ENCODE measurements at places on chromosomes 12 and 14.

DNA sequence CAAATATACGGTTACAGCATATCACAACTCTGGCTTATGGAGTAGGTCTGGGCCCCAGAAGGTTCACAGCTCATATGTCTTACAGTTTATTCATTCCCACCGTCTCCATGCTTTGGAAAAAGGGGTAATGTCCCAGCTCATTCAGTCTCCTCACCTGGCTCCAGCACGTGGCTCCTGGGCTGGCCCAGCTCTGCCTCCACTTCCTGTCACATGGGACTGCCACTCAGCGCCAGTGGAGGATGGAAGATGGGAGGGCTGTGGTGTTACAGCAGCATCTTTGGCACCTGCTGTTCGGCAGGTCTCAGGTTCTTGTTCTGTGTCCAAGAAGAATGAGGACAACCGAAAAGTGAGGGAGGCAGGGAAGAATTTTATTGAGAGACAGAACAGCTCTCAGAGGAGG is 216.3 kb upstream of the ATXN7L3B start:
- DNase-seq: no peak

DNA sequence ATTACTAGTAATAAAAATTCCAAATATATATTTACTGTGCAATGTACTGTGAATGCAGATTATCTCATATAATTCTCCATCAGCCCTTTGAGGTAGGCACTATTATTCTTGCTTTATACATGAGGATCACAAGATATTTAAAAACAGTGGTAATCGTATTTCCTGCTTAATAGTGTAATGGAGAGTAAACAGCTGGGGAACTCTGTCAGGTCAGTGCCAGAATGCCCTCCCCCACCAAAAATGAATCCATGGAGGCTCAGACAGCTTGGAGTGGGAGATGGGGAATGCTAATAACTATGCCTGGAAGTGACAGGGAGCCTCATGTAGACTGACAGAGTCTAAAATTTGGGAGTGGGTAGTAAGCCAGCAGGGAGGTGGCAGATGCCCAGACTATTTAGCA is 153.6 kb downstream of the PAH start:
- DNase-seq: no peak

- no peak for DNase-seq
These were observed 137.0 kb downstream of the PTPN11 start for GRCh38 chr12:112555621-112556233.

GRCh38 chr12:112803620-112804282 is 12.2 kb downstream of the RPH3A start:
- DNase-seq: no peak

DNA sequence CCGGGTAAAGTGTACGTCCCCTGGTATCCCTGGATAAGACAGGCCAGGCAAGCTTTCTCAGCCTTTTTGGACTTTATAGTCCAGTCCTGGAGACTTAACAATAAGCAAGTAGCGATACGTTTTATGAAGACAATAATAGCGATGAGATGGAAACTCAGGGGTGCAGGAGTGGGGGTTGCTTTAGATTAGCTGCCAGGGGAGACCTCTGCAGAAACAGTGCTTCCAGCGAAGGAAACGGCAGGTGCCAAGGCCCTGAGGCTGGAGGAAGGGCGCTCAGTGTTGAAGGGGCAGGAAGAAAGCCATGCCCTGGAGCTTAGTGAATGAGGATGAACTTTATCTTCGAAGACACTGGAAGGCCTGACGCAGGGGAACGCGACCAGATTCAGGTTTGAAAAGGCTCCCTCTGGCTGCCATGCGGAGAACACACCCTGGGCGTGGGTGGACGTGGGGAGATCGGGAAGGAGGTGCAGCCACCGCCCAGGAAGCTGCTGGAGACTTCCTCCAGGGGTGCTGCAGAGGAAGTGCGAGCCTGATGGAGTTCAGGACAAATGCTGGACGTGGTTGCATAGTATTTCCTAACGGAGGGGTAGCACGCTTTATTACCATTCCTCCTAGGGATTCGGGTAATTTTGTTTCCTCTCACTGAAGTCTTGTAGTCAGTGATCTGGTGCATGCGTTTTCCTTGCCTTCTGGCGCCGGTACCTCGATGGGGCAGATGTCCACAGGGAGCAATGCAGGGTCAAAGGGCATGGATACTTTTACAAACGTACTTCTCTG is 26.1 kb upstream of the UBC start:
- peak; percentile 80 for DNase-seq

DNA sequence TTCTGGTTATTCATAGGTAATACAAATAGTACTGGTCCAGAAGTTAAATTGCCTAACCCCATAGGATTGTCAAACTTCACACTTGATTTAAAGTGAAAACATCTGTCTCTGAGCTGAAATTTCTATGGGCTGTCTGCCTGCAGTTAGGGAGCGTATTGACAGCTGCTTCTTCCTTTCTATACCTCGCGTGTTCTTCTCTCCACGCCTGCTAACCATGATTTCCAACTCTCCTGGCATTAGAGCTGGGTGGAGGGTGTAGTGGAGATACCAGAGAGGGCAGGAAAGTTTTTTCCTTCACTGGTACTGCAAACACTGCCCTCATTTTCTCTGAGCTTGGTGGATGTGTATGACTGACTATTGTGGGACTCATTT is 429.0 kb upstream of the FBXO33 start:
- DNase-seq: no peak

DNA sequence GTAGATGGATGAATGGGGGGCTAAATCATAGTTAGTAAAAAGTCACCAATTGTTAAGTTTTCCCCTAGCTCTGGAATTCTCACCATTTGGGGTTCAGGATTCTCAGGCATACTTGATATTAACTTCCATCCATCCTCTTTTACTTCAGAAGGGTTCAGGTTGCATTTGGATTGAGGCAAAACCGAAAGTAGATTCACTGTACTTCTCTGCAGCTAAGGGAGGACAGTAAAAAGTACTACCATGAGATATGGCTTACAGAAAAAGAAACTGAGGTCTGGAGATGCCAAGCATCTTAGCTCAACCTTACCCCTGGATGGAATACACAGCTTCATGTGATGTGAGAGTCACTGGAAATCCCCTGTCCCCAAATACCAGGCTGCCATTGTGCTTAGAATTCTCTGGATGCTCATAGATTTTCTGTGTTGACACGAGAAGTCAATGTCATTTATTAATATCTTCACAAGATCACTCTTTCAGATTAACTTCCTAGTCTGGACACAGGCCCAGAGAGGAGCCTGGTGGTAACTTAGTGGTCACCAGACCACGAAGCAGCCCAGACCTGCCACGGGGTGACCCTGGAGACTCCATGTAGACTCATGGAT is 87.1 kb downstream of the SSPN start:
- DNase-seq: no peak

- no peak for DNase-seq
These were observed 31.7 kb upstream of the DYNC1H1 start for GRCh38 chr14:101932673-101933072.

- no peak for DNase-seq
These were observed 2.8 kb upstream of the PIWIL1 start for GRCh38 chr12:130334937-130335336.

DNA sequence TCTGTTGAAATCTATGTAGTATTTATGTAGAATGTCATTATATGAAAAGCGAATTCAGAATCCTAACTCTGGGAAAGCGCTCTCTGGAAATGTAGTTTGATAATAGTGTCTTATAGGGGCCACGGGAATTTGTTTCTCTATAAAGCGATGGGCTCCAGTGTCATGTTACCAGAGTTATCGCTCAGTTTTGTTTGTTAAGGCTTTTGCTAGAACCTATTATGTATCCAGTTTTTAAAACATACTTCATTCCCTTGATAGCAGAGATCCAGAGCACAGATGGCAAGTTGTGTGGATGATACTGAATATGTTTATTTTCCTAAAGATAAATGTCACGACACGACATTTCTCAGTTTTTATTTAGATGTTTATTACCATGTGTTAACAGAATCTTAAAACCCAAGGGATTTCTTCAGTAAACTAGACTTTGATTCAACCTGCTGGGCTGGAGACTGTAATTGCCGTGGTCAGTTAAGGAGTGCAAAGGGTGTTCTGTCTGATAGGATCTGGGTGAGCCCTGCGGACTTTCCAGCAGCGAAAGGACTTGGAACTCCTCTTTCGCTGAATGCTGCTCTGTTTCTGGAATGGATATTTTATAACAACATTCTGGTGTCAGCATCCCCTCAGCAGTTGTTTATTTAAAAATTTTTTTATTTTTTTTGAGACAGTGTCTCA is 1.7 kb upstream of the DNAH10 start:
- DNase-seq: no peak

- no peak for DNase-seq
These were observed 285.0 kb upstream of the RGS6 start for GRCh38 chr14:71647086-71647784.

DNA sequence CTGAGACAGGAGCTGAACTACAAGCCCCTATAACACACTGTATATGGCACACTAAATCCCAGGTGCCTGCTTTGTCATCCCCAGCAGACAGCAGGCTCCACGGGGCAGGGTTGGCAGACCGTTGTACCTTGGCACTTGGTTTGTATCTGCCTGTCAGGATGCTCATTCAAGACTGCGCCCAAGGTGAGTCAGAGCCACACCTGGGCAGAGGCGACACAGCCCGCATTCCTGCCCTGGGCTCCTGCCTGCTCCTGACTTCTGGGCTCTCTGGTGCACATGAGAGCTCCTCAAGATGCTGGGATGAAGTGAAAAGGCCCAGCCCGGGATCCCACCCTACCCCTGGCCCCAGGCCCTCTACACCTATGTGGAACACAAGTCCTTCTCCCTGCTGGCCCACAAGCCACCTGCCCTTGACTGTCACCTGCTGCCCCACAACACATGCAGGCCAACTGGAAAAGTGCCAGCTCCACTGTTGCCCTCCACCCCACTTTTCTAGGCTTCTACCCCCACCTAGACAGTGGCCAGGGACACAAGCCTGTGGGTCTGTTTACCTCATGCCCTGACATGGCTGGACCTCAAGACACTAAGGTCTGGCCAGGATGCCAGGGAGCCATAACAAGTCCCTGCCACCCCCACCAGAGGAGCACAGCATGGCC is 30.8 kb upstream of the PNMA1 start:
- peak; percentile 57 for DNase-seq

- DNase-seq: no peak
These were observed 31.4 kb downstream of the CFAP251 start for GRCh38 chr12:121949648-121950397.

Measured in activated T-cell treated with anti-CD3 and anti-CD28 coated beads, Interleukin-2, amount 50 U/mL, for 1 hour (primary cell).